ENCODE measurements at places on chromosomes 2 and 18. TPM values are rescaled to one million over a fixed set of nuclear protein-coding genes. Genes with fewer than 3 reads are reported as not detected.

LHCGR gene
- not detected for total RNA-seq

KYNU gene
- total RNA-seq: not detected

DNA sequence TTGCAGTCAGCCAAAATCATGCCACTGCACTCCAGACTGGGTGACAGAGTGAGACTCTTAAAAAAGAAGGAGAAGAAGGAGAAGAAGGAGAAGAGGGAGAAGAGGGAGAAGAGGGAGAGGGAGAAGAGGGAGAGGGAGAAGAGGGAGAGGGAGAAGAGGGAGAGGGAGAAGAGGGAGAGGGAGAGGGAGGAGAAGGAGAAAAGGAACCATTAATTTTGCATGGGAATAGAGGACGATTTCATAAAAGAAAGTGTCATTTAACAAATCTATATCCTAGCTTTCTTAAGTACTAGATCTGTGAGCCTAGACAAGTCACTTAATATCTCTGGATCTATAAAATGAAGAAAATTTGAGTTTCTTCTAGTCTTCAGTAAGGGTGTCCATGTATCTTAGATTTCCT, 9.6 kb downstream of the NOL10 start:
- H3K27me3 ChIP-seq: no peaks in the 10 kb centered on the region
- no peak overlapping the region for H3K4me3 ChIP-seq
- H3K27ac ChIP-seq: no peak overlapping the region
- no peaks in the 10 kb centered on the region for H3K36me3 ChIP-seq

DNA sequence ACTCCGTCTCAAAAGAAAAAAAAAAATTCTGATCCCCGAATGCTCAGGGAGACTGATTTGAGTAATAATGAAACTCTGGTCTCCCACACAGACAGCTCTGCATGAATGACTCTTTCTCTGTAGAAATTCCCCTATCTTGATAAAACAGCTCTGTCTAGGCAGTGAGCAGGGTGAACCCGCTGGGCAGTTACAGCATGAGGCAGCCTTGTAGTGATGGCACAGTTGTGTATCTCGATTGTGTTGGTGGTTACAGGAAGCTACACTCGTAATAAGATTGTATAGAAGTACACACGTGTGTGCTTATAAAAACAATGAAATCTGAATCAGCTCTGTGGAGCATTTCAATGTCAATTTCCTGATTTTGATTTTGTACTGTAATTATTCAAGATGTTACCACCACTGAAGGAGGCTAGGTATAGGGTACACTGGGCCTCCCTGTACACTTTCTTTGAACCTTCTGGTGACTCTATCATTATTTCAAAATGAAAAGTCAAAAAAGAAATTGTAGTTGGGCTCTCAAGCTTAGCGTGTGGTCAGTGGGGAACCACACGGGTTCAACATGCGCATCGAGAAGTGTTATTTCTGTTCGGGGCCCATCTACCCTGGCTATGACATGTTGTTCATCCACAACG, 34.9 kb upstream of the ATP8B1 start:
- H3K4me3 ChIP-seq: no peak overlapping the region
- no peak overlapping the region for H3K27ac ChIP-seq
- no peak for DNase-seq
- peaks cover 1% of the 10 kb centered on the region for H3K27me3 ChIP-seq
- peaks cover 8% of the 10 kb centered on the region for H3K4me1 ChIP-seq
- H3K36me3 ChIP-seq: no peaks in the 10 kb centered on the region

DNA sequence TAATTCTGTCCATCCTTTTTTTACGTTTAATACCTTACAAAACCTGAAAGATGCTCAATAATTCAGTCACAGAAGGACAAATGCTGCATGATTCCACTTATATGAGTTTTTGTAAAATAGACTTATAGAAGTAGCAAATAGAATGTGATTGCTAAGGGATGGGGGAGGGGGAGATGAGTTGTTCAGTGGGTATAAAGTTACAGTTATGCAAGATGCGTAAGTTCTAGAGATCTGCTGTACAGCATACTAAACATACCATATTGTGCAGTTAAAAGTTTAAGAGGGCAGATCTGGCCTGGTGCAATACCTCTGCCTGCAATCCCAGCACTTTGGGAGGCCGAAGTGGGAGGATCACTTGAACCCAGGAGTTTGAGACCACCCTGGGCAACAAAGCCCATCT, 78.8 kb downstream of the TET3 start:
- H3K4me3 ChIP-seq: no peak overlapping the region
- H3K27ac ChIP-seq: peak overlapping the region; percentile 23
- no peak for DNase-seq
- peaks cover 3% of the 10 kb centered on the region for H3K27me3 ChIP-seq
- peaks cover 17% of the 10 kb centered on the region for H3K36me3 ChIP-seq

- no peak overlapping the region for H3K27ac ChIP-seq
- no peaks in the 10 kb centered on the region for H3K27me3 ChIP-seq
- no peaks in the 10 kb centered on the region for H3K36me3 ChIP-seq
- no peak for DNase-seq
These were observed 146.7 kb downstream of the PARD3B start for GRCh38 chr2:204691911-204692510.

Data from glutamatergic neuron (in vitro differentiated cells).